ENCODE measurements at places on chromosomes 7 and 10.

- peak; percentile 50 for DNase-seq
Observed at GRCh38 chr10:94402843-94403379, 570 bp downstream of the TBC1D12 start.

- DNase-seq, result peak; percentile 90
Observed at GRCh38 chr7:131538071-131538812, 18.2 kb downstream of the PODXL start.

- DNase-seq, result no peak
Observed at GRCh38 chr10:48456361-48456804, 148.5 kb downstream of the ARHGAP22 start.

DNA sequence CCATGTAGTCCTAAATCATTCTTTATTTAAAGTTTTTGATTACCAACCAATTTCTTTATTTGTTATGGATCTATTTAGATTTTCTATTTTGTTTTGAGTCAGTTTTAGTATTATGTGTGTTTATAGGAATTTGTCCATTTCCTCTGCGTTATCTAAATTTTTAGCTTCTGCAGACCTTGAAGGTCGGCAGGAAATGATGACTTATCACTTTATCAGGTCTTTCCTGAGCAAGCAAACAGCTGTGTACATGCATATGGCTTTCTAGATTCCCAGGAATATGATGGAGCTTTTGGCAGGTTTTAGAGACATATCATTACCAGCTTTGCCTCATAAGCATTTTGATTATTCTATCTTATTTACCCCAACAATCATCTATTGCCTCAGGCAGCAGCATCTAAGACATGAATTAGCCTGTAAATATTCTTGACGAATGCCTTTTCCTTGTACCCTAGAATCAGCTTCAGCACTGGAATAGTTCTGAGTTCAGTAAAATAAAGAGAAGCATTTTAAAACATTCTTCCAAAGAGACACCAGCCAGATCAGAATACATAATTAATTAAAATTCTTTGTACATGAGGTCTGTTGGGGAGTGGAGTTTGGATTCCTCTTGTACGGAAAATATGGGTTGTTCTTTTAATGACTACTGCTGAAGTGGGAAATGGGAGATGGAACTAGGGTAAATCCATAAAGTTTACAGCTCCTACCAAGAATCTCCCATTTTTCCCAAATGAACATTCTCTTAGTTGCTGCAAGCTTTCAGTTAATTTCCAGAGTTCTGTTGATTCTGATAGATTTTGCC is 408.8 kb upstream of the SEMA3C start:
- DNase-seq, result peak; percentile 22

DNA sequence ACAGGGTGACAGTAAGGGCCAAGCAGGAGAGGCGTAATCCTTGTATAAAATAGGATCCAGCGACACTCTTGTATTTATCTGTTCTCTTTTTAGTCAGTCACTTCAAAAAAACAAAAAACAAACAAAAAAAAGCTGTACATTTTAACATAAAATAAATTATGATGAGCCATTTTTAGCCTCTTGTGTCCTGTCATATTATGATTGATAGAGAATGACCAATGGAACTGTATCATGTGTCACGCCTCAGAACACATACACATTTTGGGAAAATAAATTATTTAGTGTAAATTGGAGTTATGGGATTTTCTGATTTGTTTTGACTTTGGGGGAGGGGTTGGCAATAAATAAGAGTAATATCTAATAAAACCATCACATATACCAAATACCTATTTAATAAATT is 79.3 kb upstream of the SAMD8 start:
- DNase-seq, result no peak

GRCh38 chr7:127871226-127871625 is 160.0 kb downstream of the LRRC4 start:
- DNase-seq, result no peak

- peak; percentile 24 for DNase-seq
Observed at GRCh38 chr10:85124603-85125051, 796.2 kb downstream of the CCSER2 start.

GRCh38 chr7:149767068-149767467 is 6.3 kb downstream of the ZNF467 start:
- no peak for DNase-seq

DNA sequence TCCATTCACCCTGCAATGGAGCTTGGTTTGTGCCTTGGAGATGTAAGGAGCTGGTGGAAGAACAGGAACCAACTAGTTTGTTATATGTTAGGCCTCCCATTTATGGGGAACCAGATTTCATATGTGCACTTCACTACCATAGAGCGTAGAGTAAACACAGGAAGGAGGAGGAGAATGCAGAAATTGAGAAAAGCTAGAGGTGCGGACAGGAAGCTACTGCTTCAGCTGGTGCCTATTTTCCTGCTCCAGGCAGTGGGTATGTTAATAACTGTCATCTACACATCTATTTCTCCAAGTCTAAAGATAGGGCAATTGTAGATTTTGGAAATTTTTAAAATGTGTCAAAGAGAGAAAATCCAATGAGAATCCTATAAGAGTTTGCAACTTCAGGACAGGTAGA is 482.2 kb downstream of the PLXDC2 start:
- DNase-seq, result no peak

DNA sequence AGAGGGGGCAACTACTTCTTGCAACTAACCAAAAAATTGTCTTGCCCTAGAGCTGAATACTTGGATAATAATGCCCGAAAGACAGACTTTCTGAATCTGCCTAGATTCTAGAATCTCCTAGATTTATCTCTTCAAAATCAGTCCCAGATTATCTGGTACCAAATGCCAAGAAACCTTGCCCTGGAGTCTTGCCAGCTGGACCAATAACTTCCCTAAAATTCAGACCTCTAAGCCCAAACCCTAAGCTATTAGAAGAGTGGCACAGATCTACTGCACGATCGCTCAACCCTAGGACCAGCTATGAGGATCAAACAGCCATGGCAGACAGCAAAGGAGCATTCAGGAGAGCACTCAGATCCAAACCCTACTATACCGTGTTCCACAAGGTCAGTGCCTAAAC is 45.0 kb downstream of the ARMH3 start:
- DNase-seq, result no peak

GRCh38 chr7:123622660-123623386 is 21.2 kb downstream of the ASB15 start:
- DNase-seq, result no peak

DNA sequence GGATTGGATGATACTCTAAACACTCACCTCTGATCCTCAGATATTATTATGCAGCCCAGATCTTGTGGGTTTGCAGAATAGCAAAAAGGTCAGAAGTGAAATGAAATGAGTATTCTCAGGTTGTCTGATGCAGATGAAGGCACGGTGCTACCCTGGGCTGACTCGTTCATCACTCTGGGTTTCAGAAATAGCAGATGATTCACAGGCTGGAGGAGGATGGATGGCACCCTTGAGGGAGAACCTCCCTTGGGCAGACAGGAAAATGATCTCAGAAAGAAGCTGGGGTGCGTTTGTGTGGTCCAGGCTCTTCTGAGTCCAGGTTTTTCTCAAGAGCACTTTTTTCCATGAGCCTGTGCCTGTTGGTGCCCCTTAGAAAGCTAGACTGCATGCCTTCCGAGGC is 515.8 kb upstream of the MKI67 start:
- no peak for DNase-seq

DNA sequence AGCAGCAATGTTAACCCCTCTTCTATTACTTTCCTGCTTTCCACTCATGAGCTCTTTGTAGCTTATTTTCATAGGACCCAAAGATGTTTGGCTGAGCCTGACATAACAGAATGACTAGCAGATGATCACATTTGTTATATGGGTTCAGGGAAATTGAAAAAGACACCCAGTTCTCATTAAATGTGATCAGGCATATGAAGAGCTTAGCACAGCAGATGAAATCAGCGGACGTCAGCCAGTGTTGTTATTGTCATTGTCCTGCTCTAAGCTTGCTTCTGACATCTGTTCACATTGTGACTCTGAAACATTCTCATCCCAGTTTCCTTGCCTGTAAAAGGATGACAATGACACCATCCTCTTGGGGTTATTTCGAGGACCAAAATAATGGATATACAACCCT is 43.5 kb downstream of the FAM241B start:
- no peak for DNase-seq

DNA sequence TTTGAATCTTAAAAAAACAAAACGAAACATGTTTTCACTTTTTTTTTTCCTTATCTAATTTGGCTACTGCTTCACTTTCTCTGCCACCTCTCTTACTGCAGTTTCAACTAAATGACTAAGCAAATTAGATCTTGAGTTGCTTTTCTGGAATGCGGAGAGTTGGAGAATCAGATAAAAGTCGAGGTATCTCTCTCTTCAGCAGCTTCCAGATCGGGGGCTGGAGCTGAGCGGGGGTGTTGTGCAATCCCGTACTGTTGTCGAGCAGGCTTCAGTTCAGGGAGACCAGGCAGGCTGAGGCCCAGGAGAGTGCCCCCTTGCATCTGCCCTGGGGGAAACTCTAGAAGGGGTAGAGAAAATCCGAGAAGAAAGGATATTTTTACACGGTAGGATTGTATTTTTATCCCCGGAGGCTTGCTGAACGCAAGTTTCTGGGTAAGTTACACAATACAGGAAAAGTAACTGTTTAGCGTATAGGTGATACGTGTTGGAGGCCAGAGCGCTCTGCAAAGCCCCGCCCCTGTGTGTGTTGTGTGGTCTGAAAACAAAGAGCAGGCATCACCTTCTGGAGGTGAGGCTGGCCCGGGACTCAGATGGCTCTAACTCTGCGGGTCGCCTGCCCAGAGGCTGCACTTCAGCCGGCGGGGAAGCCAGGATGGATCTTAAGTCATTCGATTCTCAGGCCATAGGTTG is 116.6 kb downstream of the KLF6 start:
- peak; percentile 15 for DNase-seq

GRCh38 chr7:2873146-2873545 is 29.0 kb upstream of the GNA12 start:
- peak; percentile 39 for DNase-seq

All from M059J (cell line).